CD4-positive, alpha-beta T cell (primary cell): ENCODE measurements at places on chromosomes 3 and 15. TPM values are rescaled to one million over a fixed set of nuclear protein-coding genes. Genes with fewer than 3 reads are reported as not detected.

Gene ELL3
- total RNA-seq: 2.3 TPM

Gene DNAJC13
- total RNA-seq: 14.3 TPM

Gene TMEM45A
- not detected for total RNA-seq

Gene ANKRD63
- not detected for total RNA-seq

Gene LYZL4
- total RNA-seq: not detected

GRCh38 chr15:43471975-43472374 lies 21.0 kb downstream of the TP53BP1 start:
- H3K4me3 ChIP-seq: no peak overlapping the region
- peaks cover 61% of the 10 kb centered on the region for H3K36me3 ChIP-seq
- no peak overlapping the region for H3K27ac ChIP-seq
- no peak for DNase-seq

GRCh38 chr3:23856286-23856685 lies 50.5 kb downstream of the UBE2E1 start:
- H3K4me1 ChIP-seq: peaks cover 33% of the 10 kb centered on the region
- DNase-seq: no peak
- H3K36me3 ChIP-seq: peaks cover 7% of the 10 kb centered on the region
- no peak overlapping the region for H3K4me3 ChIP-seq
- no peaks in the 10 kb centered on the region for H3K27me3 ChIP-seq

DNA sequence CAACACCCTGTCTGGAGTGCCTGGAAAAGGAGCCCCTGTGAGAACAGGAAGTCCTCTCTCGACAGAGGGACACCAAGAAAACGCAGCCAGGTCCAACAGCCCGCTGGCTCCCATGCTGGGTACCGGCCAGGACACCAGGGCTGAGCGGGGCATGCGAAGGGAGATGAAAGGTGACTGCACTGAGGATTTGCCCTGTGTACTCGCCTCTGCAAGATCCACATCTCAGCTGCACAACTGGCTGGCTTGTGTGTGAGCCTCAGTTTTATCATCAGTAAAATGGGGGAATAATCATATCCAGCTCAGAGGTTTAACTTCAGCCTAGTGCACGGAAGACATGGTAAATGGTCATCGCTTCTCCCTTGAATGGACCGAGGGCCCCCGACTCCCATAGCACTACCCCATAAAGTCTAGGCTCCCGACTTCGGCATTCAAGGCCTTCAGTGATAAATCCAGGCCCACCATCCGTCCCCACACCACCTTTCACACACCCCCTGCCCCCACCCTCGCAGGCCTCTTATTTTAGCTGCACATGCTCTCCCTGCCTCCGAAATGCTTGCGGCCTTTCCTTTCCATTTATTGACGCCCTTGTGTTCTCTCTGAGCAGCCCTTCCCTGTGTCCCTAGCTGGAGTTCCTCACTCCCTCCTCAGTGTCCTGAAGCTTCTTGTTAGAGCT lies 15.8 kb downstream of the ISG20 start:
- H3K36me3 ChIP-seq: peaks cover 47% of the 10 kb centered on the region
- DNase-seq: no peak
- peaks cover 97% of the 10 kb centered on the region for H3K4me1 ChIP-seq
- H3K4me3 ChIP-seq: no peak overlapping the region
- H3K27ac ChIP-seq: peak overlapping the region; percentile 21
